Myocyte (in vitro differentiated cells): ENCODE measurements at places on chromosomes 1 and 21.

DNA sequence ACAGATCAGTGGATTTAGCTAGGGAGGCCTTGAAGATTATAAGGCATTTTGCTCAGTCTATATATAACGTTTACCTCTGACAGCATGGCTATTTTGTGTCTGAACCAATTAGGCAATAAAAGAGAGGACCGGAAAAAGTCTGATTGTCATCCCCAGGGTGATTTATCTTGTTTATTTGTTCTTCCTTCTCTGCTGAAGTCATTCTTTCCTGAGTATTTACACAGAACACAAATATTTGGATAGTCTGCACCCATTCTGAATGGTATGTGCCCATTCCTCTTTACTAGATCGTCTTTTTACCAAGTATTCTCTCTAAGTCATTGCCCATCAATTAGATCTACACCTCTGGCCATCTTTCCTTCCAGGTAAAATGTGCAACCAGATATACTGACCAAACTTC is 1602.9 kb downstream of the KCNT2 start:
- no peak for DNase-seq

DNA sequence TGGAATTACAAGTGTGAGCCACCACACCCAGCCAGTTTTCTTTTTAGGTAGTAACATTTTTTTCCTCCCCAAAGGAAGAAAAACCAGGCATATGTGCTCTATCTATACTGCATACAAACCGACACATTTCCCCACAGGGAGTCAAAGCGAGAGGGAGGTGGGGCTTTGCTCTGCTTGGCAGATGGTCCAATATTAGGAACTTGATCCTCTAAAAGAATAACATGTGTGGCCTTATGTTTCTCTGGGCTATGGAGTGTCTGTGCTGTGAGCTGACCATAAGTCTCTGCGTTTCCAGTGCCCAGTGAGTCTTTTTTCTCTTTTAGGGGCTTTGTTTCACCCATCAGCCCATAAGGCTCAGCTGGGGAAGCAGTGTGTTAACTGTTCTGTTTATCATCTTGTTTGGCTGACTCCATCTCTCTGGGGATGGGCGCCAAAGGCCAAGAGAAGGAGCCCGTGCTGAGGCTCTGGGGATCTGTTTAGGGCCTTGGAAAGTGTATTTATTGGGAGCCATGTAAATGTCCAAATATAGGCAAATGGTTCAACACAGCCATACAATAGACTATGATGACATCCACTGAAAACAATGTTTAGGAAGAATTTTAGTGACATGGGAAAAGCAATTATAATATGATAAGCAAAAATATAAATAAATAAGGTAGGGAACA is 20.2 kb downstream of the LMOD1 start:
- DNase-seq, result no peak

DNA sequence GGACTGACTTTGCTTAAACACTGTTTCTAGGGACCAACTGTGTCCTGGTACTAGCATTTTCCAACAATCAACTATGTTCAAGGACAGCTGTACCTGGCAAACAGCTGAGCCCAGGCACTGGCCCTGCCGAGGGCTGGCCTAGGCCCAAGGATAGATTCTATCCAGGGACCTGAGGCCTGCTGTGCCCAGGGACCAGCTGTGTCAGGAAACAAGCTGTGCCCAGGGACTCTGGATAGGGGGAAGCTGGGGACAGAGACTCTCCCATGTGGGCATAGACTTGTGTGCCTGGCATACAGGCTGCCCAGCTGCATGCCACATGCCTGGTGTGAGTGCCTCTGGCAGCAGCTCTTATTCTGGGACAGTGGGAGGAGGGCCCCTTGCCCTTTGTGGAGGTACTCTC is 38.1 kb upstream of the POU3F1 start:
- peak; percentile 68 for DNase-seq

DNA sequence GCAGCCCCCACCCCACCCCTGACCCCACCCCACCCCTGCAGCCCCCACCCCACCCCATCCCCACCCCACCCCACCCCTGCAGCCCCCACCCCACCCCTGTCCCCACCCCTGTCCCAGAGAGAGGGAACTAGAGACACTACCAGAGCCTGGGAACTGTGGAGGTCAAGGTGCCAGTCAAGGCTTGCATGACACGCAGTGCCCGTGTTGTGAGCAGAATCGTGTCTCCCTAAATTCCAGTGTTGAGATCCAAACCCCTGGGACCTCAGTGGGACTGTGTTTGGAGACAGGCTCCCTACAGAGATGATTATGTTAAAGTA is 18.4 kb upstream of the SUMO3 start:
- no peak for DNase-seq

- DNase-seq, result no peak
These were observed 4.0 kb downstream of the RNF11 start for GRCh38 chr1:51240084-51240483.

GRCh38 chr1:75469586-75470173 is 141.2 kb downstream of the SLC44A5 start:
- DNase-seq, result no peak

- DNase-seq, result peak; percentile 89
These were observed 14.6 kb upstream of the TMEM61 start for GRCh38 chr1:54965624-54966340.

GRCh38 chr1:160108888-160109662 is 6.5 kb upstream of the ATP1A2 start:
- peak; percentile 72 for DNase-seq

DNA sequence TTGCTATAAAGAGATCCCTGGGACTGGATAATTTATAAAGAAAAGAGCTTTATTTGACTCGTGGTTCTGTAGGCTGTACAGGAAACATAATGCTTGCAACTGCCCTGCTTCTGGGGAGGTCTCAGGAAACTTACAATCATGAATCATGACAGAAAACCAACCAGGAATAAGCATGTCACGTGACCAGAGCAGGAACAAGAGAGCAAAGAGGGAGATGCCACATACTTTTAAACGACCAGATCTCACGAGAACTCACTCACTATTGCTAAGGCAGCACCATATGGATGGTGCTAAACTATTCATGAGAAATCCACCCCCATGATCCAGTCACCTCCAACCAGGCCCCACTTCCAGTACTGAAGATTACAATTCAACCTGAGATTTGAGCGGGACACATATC is 49.8 kb upstream of the RCC1 start:
- DNase-seq, result peak; percentile 37

DNA sequence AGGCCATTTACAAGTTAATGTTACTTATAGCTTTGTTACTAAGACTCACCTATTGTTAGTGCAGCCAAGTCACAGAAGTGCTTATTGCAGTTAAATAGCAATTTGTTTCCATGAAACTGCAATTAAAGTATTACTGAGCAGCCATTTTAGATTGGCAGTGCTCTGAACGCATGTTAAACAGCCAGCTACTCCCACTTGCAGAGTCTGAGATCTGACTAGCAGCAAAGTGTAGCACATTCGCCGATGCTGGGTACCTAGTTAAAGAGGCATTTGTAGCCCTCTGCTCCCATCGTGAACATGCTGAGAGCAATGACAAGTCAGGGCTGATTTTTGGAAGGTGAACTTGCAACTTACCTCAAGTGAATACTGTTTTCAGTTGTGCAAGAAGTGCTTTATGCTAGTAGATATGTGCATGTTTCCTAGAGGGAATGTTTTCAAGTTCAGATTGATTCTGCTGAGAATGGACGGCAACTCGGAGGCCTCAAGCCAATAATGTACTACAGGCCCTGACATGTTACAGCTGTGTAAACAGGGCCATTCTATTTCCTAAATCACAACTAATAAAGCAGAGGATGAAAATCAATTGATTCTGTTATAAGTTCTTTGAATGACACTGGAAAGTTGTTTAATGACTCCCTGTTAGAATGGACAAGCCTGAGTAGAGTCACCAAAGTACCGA is 19.8 kb downstream of the LMO4 start:
- no peak for DNase-seq

DNA sequence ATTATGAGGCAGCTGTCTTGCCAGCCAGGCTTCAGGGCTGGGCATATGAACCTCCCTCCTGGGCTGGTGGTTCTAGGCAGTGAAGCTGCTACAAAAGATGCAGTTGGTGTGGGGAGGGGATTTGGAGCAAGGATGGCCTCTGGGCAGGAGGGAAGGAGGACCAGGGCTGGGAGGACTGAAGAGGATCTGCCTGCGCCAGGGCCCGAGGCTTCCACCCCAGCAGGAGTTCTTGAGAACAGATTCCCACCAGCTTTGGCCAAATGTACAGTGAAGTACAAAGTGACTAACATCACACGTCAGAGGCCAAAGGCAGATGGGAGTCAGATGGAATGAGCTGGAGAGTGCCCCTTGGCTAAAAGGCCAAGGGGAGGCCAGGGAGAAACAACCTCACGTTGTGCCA is 62.4 kb downstream of the DDX20 start:
- DNase-seq, result no peak

DNA sequence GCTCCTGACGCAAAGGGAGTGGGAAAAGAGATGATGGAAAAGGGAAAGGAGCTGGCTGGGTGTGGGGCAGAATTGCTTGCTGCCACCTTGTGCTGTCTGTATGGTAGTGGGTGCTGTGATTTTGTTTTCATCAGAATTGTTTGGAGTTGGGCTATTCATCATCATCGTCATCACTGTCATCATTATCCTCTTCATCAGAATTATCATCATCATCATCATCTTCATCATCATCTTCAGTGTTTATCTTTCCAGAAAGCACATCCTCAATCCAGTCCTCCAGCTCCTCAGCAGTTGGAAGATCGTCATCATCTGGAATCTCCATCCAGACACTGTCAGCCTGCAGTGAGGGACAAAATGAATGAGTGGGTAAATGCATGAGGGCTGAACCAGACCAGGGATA is 59.3 kb downstream of the VANGL1 start:
- DNase-seq, result no peak

- DNase-seq, result no peak
These were observed 44.9 kb downstream of the GLIS1 start for GRCh38 chr1:53693773-53694717.

- peak; percentile 89 for DNase-seq
These were observed 80.5 kb upstream of the RALGPS2 start for GRCh38 chr1:178644308-178645120.

DNA sequence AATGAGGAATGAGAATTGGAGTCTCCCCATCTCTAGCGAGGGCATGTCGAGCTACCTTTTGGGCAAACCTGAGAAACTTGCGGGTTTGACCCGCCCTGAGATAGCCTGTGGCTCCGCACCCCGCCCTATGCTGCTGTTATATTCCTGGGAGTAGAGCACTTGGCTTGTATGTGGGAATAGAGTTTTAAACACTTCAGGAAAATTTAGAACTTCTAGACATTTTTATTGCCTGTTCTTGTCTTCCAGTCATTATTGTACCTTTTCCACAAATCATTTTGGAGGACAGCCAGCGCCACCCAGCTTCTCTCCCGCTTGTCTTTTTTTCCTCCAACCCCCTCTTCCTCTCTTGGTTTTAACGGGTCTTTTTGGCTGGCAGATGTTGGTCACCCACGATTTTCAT is 738 bp downstream of the GNPAT start:
- peak; percentile 20 for DNase-seq

DNA sequence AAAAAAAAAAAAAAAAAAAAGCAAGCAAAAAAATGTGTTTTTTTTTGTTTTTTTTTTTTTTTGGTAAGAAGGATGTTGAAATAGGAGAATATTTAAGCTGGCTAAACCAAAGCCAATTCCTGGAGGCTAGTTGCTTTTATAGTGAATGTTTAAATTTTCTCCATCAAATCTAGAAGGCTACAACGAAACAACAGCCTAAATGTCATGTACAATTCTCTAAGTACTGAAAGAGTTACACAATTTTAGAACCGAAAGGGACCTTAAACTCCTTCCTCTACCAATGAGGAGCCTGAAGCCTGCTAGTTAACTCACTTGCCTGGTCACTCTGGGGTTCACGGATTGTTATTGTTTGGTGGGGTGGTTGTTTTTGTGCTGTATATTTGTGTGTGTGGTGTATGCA is 3.5 kb downstream of the WLS start:
- DNase-seq, result no peak

DNA sequence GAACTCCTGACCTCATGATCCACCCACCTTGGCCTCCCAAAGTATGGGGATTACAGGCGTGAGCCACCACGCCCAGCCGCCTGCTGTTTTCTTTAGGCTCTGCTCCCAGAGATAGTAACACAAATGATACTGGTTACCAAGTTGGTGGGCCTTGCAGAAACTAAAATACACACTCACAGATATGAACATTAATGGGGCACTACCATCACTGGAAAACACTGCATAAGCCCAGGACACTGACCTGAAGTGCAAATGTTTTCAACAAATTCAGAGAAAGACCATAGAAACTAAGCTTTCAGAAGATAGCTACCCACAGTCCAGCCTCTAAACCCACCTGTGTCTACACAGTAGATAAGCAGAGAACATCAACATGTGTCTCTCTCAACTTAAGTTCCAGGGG is 180.5 kb downstream of the FCRL5 start:
- no peak for DNase-seq
